CD4-positive, alpha-beta T cell treated with Interferon gamma for 1 hour (primary cell): ENCODE measurements at places on chromosomes 5 and 9.

GRCh38 chr5:55344392-55344992 is 36.7 kb downstream of the MTREX start:
- peak; percentile 26 for DNase-seq

DNA sequence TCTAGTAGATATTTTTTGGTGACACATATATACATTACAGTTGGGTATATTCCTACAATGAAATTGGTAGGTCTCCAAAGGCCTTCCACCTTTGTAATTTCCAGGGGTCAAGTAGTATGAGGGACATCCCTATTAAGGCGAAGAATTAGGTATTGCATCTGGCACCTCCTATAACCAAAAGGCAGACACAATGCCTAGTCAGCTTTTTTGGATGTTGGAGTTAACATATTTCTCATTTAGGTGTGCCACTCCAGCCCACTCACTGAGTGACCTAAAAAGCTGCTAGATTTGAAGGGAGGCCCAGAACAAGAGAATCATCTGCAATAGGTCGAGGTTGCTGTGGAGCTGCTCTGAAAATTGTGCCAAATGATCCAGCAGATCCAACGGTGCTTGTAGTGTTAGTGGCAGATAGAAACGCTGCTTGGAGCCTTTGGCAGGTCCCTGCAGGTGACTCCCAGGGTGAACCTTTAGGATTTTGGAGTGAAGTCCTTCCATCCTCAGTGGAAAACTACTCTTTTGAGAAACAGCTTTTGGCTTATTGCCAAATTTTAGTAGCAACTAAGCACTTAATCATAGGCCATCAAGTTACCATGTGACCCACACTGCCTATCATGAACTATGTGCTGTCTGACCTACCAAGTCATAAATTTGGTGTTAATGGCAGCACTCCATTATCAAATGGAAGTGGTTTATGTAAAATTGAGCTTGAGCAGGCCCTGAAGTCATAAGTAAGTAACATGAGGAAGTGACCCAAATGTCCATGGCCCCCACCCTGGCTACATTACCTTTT is 15.7 kb upstream of the FNIP1 start:
- DNase-seq = no peak

GRCh38 chr9:35650341-35651158 is at the start of gene SIT1:
SIT1 (minus strand) TSS chr9:35650931; CDS start chr9:35650853, 78 bp downstream.
- DNase-seq = peak; percentile 25

- DNase-seq = no peak
These were observed 23.2 kb upstream of the GARNL3 start for GRCh38 chr9:127241354-127241753.

- no peak for DNase-seq
These were observed 1.6 kb downstream of the SOWAHA start for GRCh38 chr5:132814503-132815294.

GRCh38 chr5:142597546-142598337 is 88.1 kb downstream of the FGF1 start:
- no peak for DNase-seq

DNA sequence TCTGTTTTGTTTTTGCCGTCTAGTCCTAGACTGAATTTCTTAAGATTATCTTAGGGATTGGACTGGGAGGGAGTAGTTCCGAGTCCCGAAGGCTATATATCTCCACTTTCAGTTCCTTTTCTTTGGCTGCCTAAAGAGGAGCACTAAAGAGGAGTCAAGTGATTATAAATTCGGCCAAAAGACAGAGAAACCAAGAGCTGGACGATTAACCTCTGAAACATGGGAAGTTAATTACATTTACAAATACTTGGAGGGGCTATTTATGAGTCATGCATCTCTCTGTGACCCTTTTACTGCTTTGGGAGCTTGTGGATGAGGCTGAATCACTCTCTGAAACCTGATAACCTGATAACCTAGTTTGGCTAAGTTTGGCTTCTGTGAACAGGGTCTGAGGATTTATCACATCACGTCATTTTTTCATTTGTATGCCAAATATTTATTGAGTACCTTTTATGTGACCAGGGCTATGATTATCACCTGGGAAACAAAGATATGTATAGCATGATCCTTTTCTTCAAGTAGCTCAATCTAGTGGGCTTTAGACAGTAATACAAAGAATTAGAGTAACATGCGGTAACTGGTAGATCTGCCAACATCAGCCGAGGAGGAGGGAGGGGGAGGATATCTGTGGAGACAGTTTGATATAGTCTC is 180.9 kb downstream of the CD180 start:
- DNase-seq = no peak

DNA sequence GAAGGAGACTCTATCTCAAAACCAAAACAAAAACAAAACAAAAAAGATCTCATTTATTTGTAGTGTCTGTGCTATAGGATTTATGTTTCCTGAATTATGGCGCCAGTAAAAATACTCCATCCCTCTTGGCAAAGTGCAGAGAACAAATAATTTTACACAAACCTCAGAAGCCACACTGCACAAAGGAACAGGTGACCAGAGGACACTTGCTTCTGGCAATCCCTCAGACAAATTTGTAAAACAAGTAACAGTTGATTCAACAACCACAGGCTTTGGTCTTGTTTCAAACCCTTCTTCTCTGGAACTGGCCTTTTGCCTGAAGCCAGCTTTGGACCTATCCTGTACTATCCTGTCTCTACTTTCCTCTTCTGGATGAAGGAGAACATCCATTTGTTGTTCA is 502.1 kb downstream of the DMAC1 start:
- no peak for DNase-seq
